ENCODE measurements at places on chromosomes 7 and 10. TPM values are rescaled to one million over a fixed set of nuclear protein-coding genes. Genes with fewer than 3 reads are reported as not detected.

UCMA gene
- not detected for total RNA-seq

TCAF1 gene
- 42.6 TPM for total RNA-seq

NOS3 gene
- 42.9 TPM for total RNA-seq

PPP1R17 gene
- total RNA-seq: not detected

DNA sequence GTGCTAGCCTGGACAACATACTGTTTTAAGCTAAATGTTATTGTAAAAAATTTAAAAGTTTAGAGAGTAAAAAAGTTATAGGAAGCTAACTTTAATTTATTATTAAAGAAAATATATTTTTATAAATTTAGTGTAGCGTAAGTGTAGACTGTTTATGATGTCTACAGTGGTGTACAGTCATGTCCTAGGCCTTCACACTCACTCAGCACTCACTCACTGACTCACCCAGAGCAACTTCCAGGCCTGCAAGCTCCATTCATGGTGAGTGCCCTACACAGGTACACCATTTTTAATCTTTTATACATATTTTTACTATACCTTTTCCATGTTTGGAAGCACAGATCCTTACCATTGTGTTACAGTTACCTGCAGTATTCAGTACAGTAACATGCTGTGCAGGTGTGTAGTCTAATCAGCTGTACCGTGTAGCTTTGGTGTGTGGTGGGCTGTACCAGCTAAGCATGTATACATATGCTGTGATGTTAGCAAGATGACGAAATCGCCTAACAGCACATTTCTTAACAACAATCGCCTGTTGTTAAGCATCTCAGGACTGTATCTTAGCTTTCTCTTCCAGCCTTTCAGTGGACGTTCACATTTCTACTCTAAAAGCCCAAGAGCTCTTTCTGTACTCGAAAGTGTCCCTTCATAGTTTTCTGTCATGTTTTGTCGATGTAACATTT lies 12.5 kb downstream of the RNF32 start:
- H3K27ac ChIP-seq: no peak overlapping the region
- no peak for DNase-seq
- H3K27me3 ChIP-seq: peaks cover 17% of the 10 kb centered on the region
- H3K4me3 ChIP-seq: no peak overlapping the region
- H3K4me1 ChIP-seq: no peaks in the 10 kb centered on the region

DNA sequence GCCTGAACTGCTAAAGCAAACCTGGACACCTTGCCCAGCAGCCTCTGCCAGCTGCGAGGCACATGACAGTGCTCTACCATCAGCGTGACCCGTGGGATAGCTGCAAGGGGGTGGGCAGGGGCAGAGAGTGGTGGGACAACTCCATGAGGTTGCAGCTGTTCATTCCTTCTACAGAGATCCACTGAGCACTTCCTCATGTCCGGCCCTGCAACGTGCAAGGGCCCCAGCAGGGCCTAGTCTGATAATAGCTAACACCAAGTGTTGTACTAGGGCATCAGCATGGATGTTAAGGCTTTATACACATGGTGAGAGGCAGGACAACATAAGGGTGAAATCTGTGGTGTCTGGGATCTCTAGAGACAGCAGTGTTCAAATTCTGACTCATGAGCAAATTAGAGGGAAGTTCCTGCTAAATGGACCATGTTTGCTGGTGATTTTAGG lies 14.3 kb downstream of the NOD1 start:
- peaks cover 6% of the 10 kb centered on the region for H3K36me3 ChIP-seq
- H3K4me1 ChIP-seq: peaks cover 72% of the 10 kb centered on the region
- H3K27me3 ChIP-seq: no peaks in the 10 kb centered on the region
- no peak overlapping the region for H3K27ac ChIP-seq

All from upper lobe of right lung (tissue), 1 donor.